Left renal cortex interstitium (tissue), 4 donors: ENCODE measurements at places on chromosomes 11 and 22. TPM values are rescaled to one million over a fixed set of nuclear protein-coding genes. Genes with fewer than 3 reads are reported as not detected.

- DNase-seq = no peak
Observed at GRCh38 chr11:45178890-45179671, 32.6 kb downstream of the PRDM11 start.

GRCh38 chr11:612961-613300, 2.8 kb downstream of the IRF7 start:
- DNase-seq = no peak

DNA sequence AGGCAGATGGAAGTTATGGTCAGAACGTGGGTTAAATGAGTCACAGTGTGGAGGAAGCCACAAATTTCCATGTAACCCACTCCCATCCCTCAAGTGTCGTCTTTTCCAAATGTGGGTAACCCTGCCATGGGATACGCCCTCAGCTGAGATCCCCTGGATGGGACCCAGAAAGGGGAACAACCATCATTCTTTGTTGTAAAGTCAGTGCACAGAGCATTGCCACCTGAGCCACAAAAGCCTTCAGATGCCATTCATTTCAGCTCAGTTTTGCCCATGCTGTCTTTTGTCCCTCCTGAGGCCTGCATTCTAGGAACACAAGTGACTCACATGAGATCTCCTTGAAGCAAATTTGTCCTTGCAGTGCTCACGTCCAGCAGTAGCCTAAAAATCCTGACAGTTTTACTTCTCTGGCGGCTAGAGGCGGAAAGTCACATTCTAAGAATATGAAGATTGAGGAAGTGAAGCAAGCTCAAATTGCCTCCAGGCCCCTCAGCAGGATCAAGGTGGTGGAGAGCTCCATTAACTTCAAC, 30.6 kb downstream of the MMP13 start:
- DNase-seq = no peak

GRCh38 chr11:110428956-110429730, 605 bp upstream of the FDX1 start:
- DNase-seq = no peak

- no peak for DNase-seq
Observed at GRCh38 chr22:34976474-34976873, 89.5 kb upstream of the ISX start.

DNA sequence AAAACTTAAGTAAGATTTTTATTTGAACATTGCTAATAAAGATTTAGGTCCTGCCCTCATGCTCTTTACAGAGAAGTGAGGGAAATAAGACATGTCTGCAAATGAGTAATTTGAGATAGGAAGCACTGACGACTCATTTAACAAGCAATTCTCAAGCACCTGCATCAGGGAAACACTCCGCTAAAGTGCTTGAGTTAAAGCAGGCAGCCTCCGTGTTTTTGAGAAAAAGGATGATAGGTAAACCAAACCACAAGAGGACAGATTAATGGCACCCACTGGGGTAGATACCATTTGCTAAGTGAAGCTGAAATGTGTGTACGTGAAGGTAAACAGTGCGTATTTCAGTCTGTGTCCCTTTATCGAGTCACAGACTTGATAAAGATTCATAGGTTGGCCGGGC, 184.6 kb upstream of the CARD18 start:
- DNase-seq = no peak

- DNase-seq = no peak
Observed at GRCh38 chr22:30992565-30992964, 23.5 kb downstream of the TUG1 start.

DNA sequence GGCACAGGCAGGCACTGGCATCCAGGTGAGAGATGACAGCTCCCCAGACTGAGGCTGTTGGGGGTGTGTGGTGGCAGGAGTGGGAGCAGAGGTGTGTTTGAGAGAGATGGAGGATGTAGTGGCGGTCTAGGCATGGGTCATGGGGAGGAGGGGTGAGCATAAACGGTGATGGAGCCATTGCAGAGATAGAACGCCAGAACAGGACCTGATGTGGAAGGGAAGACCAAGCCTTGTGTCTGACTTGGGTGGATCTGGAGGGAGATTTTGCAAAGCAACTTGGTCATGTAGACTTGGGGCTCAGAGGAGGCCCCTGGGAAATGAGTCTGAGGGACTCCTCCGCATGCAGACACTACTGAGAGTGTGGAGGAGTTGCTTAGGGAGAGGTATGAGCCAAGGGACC, 50.0 kb upstream of the CLDN5 start:
- no peak for DNase-seq

- no peak for DNase-seq
Observed at GRCh38 chr11:20193307-20193706, 33.0 kb upstream of the DBX1 start.

- no peak for DNase-seq
Observed at GRCh38 chr11:108545909-108546501, 47.6 kb downstream of the EXPH5 start.

GRCh38 chr11:117186431-117186761, 7.9 kb downstream of the SIDT2 start:
- DNase-seq = no peak

DNA sequence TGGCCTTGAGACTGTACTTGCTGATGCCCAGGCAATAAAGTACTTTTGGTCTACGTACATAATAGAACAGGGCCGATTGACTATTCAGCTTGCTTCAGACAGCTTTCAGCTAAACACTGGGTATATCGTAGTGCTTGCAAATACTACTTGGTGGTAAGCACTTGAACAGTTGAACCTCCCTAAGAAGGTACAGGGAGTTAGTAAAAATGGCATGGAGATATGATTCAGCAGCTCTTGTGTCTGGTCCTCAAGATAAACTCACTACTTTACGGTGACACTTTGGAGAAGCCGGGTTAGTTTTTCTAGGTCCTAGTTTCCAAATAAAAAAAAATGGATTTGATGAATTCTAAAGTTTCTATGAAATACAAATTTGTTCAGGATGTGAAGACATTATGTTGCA, 7.3 kb downstream of the CCDC117 start:
- no peak for DNase-seq

Gene CCDC73
- polyA plus RNA-seq = 0.31 TPM

Gene NKAPD1
- polyA plus RNA-seq = 48.8 TPM

Gene WBP2NL
- polyA plus RNA-seq = 6.7 TPM

Gene FAM180B
- polyA plus RNA-seq = 0.47 TPM

Gene RASSF10
- 29.0 TPM for polyA plus RNA-seq

Gene OR52N4
- polyA plus RNA-seq = not detected
